ENCODE measurements at places on chromosomes 5 and 9.

DNA sequence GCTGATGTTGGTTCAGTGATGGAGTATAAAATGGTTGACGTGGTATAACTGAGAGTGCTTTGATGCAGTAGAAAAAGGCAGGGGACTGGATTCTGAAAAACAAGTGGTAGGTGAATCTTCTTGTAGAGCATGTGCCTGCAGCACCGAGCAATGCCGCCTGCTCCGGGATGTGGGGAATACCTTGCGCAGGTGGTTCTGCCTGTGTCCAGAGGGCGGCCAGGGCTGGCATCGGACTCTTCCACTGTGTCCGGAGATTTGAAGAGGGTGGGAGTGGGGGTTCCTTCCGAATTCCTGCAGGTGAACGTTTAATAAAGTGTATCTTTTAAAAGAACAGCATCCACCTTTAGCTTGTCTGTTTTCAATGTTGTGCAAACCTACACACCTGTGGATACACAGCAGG, 238.0 kb downstream of the FANCC start:
- DNase-seq, result no peak

DNA sequence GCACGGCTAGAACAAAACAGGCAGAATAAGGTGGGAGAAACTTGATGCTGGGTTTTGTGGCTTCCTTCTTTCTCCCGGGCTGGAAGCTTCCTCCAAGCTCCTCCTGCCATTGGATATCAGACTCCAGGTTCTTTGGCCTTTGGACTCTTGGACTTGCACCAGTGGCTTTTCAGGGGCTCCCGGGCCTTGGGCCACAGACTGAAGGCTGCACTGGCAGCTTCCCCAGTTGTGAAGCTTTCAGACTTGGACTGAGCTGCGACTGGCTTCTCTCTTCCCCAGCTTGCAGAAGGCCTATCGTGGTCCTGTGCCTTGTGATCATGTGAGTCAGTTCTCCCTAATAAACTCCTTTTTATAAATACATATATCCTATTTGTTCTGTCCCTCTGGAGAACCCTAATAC, 364.4 kb downstream of the DNAH5 start:
- no peak for DNase-seq

- no peak for DNase-seq
Measured at GRCh38 chr9:128540634-128541360, 11.6 kb upstream of the SPTAN1 start.

DNA sequence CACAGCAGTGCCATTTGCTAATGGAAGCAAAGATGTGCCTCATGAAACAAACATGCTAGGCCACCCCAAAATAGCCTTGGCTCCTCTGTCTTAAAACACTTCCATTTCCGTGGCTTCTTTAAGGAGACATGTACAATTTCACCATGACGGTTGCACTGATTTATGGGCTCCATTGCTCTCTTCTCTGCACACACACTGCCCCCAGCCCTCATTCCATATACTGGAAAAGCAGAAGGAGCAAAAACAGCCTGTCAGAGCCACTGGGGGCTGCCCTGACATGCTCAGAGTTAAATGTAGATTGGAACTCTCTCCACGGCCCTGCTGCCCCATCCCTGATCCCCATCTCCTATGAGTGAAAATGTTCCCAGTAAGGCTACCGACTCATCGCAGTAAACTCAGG, 114.8 kb downstream of the ROR2 start:
- DNase-seq, result no peak

GRCh38 chr5:161546095-161546469, 443 bp downstream of the GABRB2 start:
- DNase-seq, result no peak

All from MCF 10A (cell line).